ENCODE measurements at places on chromosomes 11 and 22. TPM values are rescaled to one million over a fixed set of nuclear protein-coding genes. Genes with fewer than 3 reads are reported as not detected.

- H3K27ac ChIP-seq, result no peak overlapping the region
- H3K27me3 ChIP-seq, result peaks cover 13% of the 10 kb centered on the region
- H3K4me3 ChIP-seq, result no peak overlapping the region
- peaks cover 27% of the 10 kb centered on the region for H3K4me1 ChIP-seq
- no peaks in the 10 kb centered on the region for H3K36me3 ChIP-seq
- DNase-seq, result no peak
Observed at GRCh38 chr11:119376197-119376847, 5.2 kb downstream of the USP2 start.

DNA sequence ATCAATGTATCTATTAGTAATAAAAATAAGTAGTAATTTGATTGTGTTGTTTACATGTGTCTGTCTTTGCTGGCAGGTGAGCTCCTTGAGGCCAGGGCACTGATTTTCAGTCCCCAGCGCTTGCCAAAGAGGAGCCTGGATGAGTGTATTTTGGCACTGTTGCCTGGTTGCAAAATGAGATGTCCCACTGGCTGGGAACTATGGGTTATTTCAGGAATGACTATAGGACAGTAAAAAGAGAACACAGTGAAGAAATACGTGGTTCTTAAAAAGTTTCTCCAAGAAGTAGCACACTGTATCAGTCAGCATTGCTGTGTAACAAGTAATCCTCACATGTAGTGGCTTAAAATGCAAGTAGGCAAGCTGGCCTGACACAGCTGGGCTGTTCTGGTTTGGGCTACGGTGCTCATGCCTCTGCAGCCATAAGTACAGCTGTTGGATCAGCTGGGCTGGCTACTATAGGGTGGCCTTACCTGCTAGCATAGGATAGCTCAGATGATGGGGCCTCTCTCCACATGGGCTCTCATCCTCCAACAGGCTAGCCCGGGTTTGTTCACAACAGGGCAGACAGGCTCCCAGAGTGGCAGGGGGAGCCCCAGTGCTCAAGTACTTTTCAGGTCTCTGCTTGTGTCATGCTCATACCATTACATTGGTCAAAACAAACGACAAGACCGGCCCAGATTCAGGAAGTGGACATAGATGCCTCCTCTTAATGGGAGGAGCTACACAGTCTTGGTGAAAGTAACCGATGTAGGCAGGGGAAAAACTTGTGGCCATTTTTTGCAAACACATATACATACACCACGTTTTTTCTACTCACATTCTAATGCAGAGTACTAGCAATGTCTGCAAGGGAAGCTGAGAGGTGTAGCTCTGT is 399.1 kb downstream of the LARGE1 start:
- no peaks in the 10 kb centered on the region for H3K36me3 ChIP-seq
- H3K27ac ChIP-seq, result no peak overlapping the region
- no peaks in the 10 kb centered on the region for H3K4me1 ChIP-seq
- no peak overlapping the region for H3K4me3 ChIP-seq
- DNase-seq, result no peak
- peaks cover 2% of the 10 kb centered on the region for H3K27me3 ChIP-seq

GRCh38 chr11:36044636-36045035 is 100.8 kb downstream of the LDLRAD3 start:
- peaks cover 11% of the 10 kb centered on the region for H3K27me3 ChIP-seq
- no peak for DNase-seq
- no peaks in the 10 kb centered on the region for H3K36me3 ChIP-seq
- no peak overlapping the region for H3K4me3 ChIP-seq
- no peak overlapping the region for H3K27ac ChIP-seq

DNA sequence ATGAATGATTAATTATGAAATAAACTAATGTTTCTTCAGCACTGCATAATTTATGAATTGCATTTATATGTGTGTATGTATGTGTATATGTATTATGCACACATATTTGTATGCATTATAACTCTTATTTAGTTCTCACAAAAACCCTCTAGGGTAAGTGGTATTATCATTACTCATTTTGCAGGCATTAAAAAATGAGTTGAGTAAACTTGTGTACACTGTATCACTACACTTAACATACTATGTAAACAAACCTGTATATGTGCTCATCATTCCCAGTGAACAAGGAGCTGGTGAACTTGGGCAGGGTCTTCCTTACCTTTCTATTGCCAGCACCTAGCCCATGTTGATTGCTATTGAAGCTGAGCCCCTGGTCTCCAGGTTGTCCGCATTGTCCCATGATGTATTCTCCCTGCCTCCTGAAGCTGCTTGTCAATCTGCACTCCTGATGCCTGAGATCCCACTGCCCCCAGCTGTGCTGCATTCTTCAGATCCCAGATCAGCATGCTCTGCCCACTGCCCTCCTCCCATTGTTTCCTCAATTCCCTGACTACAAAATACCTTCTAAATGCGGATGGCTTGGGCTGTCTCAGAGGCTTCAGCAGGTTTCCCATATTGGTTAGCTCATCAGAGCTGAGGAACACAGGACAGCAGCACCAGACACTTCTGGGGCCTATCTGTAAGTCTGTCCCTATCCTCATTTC is 267.9 kb upstream of the SESN3 start:
- no peaks in the 10 kb centered on the region for H3K4me1 ChIP-seq
- peaks cover 3% of the 10 kb centered on the region for H3K27me3 ChIP-seq
- no peak overlapping the region for H3K27ac ChIP-seq
- no peak overlapping the region for H3K4me3 ChIP-seq
- no peak for DNase-seq
- peaks cover 3% of the 10 kb centered on the region for H3K36me3 ChIP-seq

DNA sequence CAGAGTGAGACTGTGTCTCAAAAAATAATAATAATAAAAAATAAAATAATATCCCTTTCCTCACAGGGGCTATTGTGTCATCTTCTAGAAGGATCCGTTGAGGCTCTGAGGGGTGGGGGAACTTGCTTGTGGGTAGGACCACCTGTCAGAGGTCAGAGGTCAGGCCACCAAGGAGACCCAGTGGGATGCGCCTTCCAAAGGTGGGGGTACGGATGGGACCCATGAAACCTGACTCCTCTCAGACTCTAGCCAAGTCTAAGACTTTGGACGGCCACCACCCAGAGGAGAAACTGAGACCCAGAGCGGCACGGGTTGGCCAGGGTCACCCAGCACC is 367 bp upstream of the MMP11 start:
- H3K27me3 ChIP-seq, result peaks cover 12% of the 10 kb centered on the region
- no peak overlapping the region for H3K27ac ChIP-seq
- peaks cover 11% of the 10 kb centered on the region for H3K4me1 ChIP-seq
- peak overlapping the region; percentile 74 for H3K4me3 ChIP-seq
- no peak for DNase-seq
- H3K36me3 ChIP-seq, result no peaks in the 10 kb centered on the region

- no peak for DNase-seq
- peaks cover 5% of the 10 kb centered on the region for H3K4me1 ChIP-seq
- H3K36me3 ChIP-seq, result peaks cover 7% of the 10 kb centered on the region
Observed at GRCh38 chr11:10823152-10823579, 14.4 kb upstream of the EIF4G2 start.

DNA sequence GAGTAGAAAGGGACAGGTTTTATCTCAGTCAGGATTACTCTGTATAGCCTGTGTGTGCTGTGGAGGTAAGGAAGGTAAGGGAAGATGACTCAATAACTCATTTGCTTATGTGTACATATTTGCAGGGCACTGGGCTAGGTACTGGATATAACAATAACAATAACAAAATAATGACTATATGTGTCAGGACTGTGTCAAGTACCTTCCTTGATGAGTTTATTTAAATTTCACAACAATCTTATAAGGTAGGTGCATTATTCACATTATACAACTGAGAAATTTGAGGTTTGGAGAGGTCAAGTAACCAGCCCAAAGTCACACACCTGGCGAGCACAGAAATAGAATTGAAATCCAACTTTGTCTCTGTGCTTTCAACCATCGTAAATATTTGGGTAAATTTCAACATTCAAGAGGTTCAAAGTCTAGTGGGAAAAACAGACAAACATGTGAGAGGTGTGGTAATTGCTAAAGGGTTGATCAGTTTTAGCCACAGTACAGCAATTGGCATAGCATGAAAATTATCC is 131.8 kb downstream of the APIP start:
- H3K4me3 ChIP-seq, result no peak overlapping the region
- no peak overlapping the region for H3K27ac ChIP-seq
- H3K27me3 ChIP-seq, result peaks cover 21% of the 10 kb centered on the region
- H3K4me1 ChIP-seq, result no peaks in the 10 kb centered on the region
- DNase-seq, result no peak

Gene BTBD18
- not detected for total RNA-seq

Gene CCDC116
- 0.79 TPM for total RNA-seq

Gene RIBC2
- 11.2 TPM for total RNA-seq

Gene SLC5A4
- not detected for total RNA-seq

Gene UPB1
- 0.30 TPM for total RNA-seq

Gene OR4D5
- total RNA-seq, result not detected

Gene SYT7
- not detected for total RNA-seq

Gene FIBIN
- total RNA-seq, result not detected

Measured in activated naive CD8-positive, alpha-beta T cell treated with anti-CD3 and anti-CD28 coated beads, Interleukin-2, amount 10 ng/mL, durations not matched to agents 7 days and 5 days (primary cell).